ENCODE measurements at places on chromosomes 1 and 21. TPM values are rescaled to one million over a fixed set of nuclear protein-coding genes. Genes with fewer than 3 reads are reported as not detected.

- DNase-seq = peak; percentile 69
Observed at GRCh38 chr21:33642896-33643657, 776 bp downstream of the ITSN1 start.

GRCh38 chr1:12255913-12256312, 26.1 kb downstream of the VPS13D start:
- no peak for DNase-seq

DNA sequence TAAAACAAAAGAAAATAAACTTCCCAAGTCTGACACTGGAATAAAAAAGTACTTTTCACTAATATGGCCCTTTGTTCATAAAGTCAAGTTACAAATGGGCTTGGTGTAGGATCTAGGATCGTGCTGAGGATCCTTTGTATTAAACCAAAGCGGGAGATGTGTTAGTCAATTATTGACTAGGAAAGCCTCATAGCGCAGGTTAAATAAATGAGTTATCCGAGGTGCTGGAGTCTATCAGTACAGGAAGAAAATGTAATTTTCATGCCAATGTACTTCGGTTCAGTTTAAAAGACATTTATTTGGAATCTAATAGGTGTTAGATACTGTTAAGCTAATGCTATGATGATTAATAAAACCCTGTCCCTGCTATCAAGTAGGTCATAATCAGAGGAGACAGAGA, 101.8 kb downstream of the TNR start:
- no peak for DNase-seq

The CACNA1E gene
- 0.09 TPM for total RNA-seq

DNA sequence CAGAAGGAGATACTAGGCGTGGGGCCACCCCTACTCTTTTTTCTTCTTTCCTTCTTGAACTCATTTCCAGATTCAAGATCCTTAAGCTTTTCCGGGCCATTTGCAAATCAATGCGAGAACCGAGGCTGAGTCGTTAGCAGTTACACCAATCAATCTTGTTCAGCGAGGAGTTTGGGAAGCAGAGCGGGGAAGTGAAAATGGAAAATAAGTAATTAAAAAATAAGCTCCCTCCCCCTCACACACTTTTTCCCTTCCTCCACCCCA, 1.7 kb upstream of the NEGR1 start:
- no peak for DNase-seq

DNA sequence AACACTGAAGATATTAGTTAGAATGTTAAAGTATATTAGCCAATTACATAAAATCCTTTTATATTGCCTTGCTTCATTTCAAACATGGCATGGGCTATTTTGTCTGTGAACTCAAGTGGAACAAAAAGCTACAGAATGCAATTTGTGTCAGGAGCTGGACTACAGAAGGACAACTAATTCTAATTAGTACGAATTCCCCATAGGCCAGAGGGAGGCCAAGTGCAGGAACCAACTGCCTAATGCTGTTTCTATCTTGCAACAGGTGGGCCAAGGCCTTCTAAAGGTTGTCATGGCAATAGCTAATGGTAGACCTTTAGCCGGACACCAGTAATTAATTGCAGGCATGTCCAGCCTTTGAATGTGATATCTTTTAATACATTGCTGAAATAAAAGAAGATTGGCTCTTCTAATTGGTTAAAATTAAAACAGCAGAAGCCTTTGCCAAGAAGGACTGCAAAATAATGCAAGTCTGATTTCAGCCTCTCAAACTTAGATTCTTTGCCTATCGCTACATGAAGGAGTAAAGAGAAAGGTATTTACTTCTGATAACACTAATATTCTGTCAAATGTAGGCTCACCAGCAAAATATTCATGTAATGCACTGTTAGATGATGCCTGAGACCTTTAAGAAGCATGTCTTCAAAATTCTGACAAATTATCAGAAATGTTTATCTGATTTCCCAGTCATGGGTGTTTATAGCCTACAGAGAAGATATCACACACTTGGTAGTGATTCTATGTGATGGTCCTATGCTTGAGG, 232.1 kb downstream of the LMO4 start:
- no peak for DNase-seq

DNA sequence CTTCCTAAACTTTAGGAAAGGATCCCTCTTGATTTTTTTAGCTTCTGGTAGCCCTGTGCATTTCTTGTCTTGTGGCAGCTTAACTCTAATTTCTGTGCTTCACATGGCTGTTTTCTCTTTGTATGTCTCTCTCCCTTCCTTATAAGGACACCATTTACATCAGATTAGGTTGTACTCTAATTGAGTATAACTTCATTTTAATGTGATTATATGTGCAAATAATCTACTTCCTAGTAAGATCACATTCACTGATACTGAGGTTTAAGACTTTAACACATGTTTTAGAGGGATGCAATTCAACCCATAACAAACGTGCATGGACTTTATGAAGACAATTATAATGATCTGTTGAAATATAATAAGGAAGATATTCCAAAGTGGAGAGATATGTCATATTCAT, 46.7 kb downstream of the RGS4 start:
- no peak for DNase-seq

- DNase-seq = no peak
Observed at GRCh38 chr1:231163830-231164427, 2.1 kb downstream of the TRIM67 start.

The CXADR gene
- total RNA-seq = 85.4 TPM

The PTCH2 gene
- 2.7 TPM for total RNA-seq

GRCh38 chr1:21956720-21957552, 19.8 kb upstream of the HSPG2 start:
- peak; percentile 73 for DNase-seq

DNA sequence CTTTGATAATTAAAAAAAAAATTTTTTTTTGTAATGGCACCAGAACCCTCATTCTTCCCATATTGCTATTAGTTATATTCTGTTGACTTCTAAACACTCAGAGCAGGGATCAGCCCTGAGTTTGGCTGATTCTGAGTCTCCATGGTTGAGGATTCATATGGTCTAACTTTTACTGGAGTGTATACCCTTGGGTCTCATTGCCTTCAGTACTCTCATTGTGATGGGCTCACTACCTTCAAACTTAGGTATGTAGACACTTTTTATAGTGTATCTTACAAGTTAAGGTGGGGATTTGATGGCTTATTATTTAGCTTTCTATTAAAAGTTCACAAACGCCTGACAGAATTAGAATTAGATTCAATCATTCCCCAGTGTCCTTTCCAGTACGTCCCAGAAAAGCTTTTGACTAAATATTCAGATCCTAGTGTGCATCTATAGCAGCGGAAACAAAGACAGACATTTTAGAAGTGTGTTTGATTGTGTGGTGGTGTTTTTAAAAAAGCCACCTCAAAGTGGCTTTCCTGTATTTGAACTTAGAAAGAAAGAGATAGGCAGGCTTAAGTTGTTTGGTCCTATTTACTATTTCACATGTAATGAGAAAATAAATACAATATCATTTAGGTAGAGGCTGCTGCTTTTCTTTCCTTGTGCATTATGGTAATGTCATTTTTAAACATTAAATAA, 1.4 kb downstream of the MACF1 start:
- DNase-seq = no peak

DNA sequence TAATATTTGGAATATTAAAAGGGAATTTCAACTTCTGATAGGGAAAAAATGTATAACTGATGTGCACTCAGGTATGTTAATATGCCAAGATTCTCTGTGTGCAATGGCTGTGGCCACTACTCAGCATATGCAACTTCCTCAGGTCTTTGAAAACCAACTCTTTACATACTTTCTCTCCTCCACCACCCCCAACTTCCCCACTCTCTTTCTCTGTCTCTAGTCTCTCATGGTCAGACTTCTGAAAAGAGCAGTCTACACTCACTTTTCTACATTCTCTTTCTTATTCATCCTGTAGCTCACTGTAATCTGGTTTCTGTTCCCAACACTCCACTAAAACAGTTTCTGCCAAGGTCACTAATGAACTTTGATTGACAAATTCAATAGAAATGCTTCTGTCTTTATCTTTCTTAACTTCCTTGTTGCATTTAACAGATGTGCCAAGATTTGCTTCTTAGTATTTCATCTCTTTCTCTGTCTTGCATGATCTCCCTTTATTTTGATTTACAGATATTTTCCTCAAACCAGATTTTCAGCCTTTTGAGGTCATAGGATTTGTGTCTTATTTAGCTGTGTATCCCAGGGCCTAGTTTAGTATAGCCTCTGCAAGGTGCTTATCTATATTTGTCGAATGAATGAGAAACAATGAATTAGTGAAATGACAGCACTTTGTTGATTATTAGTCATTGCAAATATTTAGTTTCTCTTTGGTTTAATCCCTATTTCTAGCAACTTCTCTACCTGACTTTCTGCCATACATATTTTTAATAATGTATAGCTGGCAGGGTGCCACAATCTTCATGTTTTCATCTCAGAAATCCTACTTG, 168.9 kb downstream of the LMO4 start:
- no peak for DNase-seq

GRCh38 chr21:42002421-42002958, 7.7 kb downstream of the ZBTB21 start:
- no peak for DNase-seq

DNA sequence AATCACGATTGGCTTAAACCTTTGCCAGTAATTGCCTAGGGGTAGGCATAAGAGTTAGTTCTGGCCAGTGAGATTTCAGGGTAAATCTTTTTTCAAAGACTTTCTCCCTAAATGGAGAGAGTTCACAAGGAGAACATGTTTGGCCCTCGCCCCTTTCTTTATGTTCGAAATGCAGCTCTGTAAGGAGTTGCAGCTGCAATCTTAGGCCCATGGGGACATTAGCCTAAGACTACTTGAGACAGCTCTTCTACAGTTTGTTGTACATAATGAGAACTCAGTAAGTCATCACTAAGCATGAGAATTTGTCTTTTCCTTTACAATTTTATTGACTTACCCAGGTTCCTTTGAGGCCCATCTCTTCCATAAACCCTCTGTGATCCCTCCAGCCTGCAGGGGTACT, 40.4 kb upstream of the GADD45A start:
- no peak for DNase-seq

The NDC1 gene
- total RNA-seq = 11.0 TPM

The AMY1C gene
- not detected for total RNA-seq

The GNB1 gene
- total RNA-seq = 329 TPM

The CPLANE2 gene
- total RNA-seq = 5.9 TPM

The INSRR gene
- total RNA-seq = not detected

The DCAF6 gene
- total RNA-seq = 71.7 TPM

GRCh38 chr1:6967431-6968111, 182.3 kb downstream of the CAMTA1 start:
- DNase-seq = no peak

The CALML6 gene
- total RNA-seq = 0.43 TPM

DNA sequence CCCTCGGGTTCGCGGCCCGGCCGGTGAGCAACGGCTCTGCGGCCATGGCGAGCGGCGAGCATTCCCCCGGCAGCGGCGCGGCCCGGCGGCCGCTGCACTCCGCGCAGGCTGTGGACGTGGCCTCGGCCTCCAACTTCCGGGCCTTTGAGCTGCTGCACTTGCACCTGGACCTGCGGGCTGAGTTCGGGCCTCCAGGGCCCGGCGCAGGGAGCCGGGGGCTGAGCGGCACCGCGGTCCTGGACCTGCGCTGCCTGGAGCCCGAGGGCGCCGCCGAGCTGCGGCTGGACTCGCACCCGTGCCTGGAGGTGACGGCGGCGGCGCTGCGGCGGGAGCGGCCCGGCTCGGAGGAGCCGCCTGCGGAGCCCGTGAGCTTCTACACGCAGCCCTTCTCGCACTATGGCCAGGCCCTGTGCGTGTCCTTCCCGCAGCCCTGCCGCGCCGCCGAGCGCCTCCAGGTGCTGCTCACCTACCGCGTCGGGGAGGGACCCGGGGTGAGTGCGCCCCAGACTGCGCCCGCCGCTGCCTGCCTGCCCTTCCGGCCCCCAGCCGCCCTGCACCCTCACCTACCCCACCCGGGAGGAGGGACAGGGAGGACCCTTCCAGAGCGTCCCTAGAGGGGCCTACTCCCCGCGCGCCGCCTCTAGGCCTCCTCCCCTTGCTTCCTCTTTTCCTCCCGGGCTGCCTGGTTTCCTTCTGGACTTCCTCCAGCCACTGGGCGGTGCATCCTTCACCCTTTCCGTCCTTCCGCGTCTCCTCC, at the start of gene RNPEP:
TSS of gene RNPEP (plus strand) at position 26 of the 757 bp plus-strand sequence. CDS start at position 45, 19 bp downstream.
- peak; percentile 79 for DNase-seq

GRCh38 chr1:212004895-212005608, 30.3 kb downstream of the INTS7 start:
- no peak for DNase-seq

The HRNR gene
- total RNA-seq = not detected

DNA sequence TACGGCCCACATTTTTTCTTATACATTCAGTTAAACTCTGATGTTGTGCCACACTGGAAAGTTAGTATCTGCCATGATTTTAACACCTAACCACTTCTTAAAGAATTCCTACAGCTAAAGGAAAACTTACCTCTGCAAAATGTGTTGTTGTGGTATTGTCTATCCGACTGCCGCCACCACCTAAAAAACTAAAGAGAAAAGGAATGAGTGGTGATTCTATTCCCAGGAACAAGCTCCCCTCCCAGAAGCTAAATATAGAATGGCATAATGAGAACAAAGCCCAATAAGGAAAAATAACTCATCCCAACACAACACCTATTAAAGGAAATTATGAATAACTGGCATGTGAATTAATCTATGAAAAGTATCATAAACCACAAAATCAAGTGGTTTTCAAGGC, 39.5 kb downstream of the RNF115 start:
- no peak for DNase-seq

- no peak for DNase-seq
Observed at GRCh38 chr1:113984710-113985109, 5.4 kb downstream of the OLFML3 start.

The FCRLB gene
- total RNA-seq = not detected

DNA sequence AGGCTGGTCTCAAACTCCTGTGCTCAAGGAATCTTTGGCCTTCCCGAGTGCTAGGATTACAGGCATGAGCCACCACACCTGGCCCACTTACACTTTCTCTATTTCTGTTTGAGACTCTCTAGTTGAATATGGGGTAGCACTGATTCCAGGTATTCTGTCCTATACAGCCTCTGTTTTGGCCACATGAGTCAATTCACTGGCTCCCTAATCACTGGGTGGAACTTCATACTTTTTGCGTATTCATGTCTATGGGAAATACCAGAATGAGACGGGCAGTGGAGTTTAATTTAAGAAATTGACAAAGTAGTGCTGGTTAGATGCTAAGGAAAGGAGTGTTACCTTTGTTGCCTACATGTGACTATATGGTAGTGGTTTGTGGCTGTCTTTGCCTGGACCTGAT, 35.5 kb downstream of the MACF1 start:
- no peak for DNase-seq

The AHCTF1 gene
- 27.6 TPM for total RNA-seq

DNA sequence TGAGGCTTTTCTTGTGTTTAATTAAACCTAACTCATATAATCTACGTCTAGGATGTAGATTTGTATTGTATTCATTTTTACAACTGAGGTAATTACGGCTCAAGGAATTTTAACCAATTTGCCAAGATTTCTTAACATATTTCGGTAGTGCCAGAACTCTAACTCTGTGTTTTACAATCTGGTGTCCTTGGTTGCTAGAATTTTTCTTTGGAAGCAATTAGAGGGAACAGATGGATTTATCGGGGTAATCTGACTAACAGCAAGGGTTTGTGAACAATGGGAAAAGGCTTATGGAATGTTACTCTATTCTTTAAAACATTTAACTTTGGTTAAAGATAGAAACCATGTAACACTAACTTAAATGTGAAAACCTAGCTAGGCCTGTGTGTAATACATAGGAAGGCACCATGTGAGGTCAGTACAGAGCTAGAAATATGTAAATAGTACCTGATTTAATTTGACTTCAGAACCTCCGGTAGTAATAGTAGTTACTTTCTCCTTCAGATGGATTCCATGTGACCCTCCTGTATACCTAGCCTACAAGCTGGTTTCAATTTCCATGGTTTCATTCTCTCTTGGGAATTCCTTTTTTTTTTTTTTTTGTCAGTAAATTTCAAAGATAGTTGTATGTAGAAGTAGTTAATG, 1.2 kb downstream of the MTF2 start:
- DNase-seq = no peak

The SYCP1 gene
- total RNA-seq = not detected

Measured in mucosa of descending colon (tissue), 3 donors.